Endothelial cell of coronary artery (primary cell): ENCODE measurements at places on chromosomes 4 and X. TPM values are rescaled to one million over a fixed set of nuclear protein-coding genes. Genes with fewer than 3 reads are reported as not detected.

The MAGEA4 gene
- total RNA-seq, result not detected in 2 replicates

The AFP gene
- total RNA-seq, result 1.0 TPM in 1 of 2 replicates, not detected in the other

The ANTXR2 gene
- 32.8 and 45.2 TPM in 2 replicates for total RNA-seq

The AWAT2 gene
- under 0.01 and 0.09 TPM in 2 replicates for total RNA-seq

The RAB28 gene
- 12.6 and 15.6 TPM in 2 replicates for total RNA-seq

The BEX5 gene
- 1.7 and 3.9 TPM in 2 replicates for total RNA-seq

The SCD5 gene
- total RNA-seq, result 37.3 and 52.5 TPM in 2 replicates

The PCDH10 gene
- total RNA-seq, result 11.1 and 15.1 TPM in 2 replicates

The RAP2C gene
- 13.2 and 15.6 TPM in 2 replicates for total RNA-seq

The ARHGEF6 gene
- total RNA-seq, result 3.6 and 4.8 TPM in 2 replicates

The MEPE gene
- not detected in 2 replicates for total RNA-seq

The DUX4 gene
- total RNA-seq, result not detected in 2 replicates

The ASMT gene
- not detected in 2 replicates for total RNA-seq

The SMIM20 gene
- total RNA-seq, result 20.9 and 22.6 TPM in 2 replicates

The MAGEB2 gene
- not detected in 2 replicates for total RNA-seq

The UGT2B10 gene
- total RNA-seq, result not detected in 2 replicates

The C4orf51 gene
- not detected in 2 replicates for total RNA-seq

The UGT2B17 gene
- total RNA-seq, result not detected in 2 replicates

The FAM184B gene
- under 0.01 TPM in 1 of 2 replicates, not detected in the other for total RNA-seq

The MUC7 gene
- total RNA-seq, result not detected in 2 replicates

The VCX3B gene
- not detected in 2 replicates for total RNA-seq

The TMEM35A gene
- 1.8 and 4.9 TPM in 2 replicates for total RNA-seq

The PF4V1 gene
- not detected in 2 replicates for total RNA-seq

The ITIH6 gene
- not detected in 2 replicates for total RNA-seq

The TSC22D3 gene
- 16.1 and 54.5 TPM in 2 replicates for total RNA-seq

The KCNE5 gene
- 0.09 and 0.18 TPM in 2 replicates for total RNA-seq

The PNMA6F gene
- not detected in 2 replicates for total RNA-seq

The LIMCH1 gene
- 17.9 and 32.1 TPM in 2 replicates for total RNA-seq

The ADH7 gene
- not detected in 2 replicates for total RNA-seq

The LINC00632 gene
- 0.72 and 1.1 TPM in 2 replicates for total RNA-seq

The SSX2 gene
- total RNA-seq, result not detected in 2 replicates

The FHDC1 gene
- total RNA-seq, result under 0.01 and 0.19 TPM in 2 replicates

The FMR1NB gene
- total RNA-seq, result not detected in 2 replicates

The FAM50A gene
- total RNA-seq, result 83.4 and 111 TPM in 2 replicates

The HSPA4L gene
- 4.3 and 6.7 TPM in 2 replicates for total RNA-seq

The PPARGC1A gene
- total RNA-seq, result not detected in 2 replicates

The CT45A10 gene
- total RNA-seq, result not detected in 2 replicates

The SH2D1A gene
- not detected in 2 replicates for total RNA-seq

The SSX1 gene
- total RNA-seq, result not detected in 2 replicates

The CNGA2 gene
- total RNA-seq, result not detected in 2 replicates

The POU3F4 gene
- total RNA-seq, result not detected in 2 replicates
